NCI-H1048 (cell line): ENCODE measurements at places on chromosomes 1 and 21.

DNA sequence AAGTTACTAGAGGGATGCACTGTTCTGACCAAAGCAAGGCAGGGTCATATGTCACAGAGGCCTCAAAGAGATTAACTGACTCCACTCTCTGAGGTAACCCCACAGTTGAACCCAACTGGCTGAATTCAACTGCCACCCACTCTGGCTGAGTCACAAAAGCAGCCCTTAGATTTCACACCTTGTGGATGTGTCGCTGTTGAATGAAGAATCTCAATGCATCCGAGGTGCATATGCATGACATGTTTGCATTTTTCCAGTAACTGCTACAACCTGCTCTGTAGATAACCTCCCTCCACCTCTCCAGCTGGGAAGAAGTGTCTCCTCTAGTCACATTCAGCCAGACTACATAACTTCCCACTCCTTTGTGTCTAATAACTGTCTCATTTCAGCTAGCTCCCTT, 27.9 kb upstream of the KIF21B start:
- DNase-seq, result no peak

- peak; percentile 94 for DNase-seq
Measured at GRCh38 chr1:145891587-145892485, 6.2 kb upstream of the ANKRD35 start.

DNA sequence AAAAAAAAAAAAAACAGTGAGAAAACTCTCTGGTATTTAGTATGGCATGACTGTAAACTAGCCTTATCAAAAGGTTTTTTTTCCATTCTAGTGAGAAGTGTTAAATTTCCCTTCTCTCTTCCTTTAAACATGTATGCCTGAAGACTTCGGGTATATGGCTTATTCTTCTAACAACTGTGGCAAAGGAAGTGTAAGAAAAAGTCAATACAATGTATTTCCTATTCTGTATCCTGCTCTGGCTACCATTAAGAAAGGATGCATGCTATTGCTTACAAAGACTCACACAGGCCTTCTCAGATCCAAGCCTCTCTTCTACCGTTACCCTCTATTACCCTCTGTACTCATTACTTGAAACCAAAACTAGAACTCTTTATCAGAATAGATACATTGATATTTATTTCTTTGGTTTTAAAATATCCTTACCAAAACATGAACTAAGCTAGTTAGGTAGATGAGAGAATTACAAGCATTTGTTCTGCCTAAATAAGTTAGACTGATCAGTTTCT, 8.4 kb downstream of the CEPT1 start:
- no peak for DNase-seq

GRCh38 chr1:87176514-87176913, 152.2 kb upstream of the LMO4 start:
- DNase-seq, result no peak

DNA sequence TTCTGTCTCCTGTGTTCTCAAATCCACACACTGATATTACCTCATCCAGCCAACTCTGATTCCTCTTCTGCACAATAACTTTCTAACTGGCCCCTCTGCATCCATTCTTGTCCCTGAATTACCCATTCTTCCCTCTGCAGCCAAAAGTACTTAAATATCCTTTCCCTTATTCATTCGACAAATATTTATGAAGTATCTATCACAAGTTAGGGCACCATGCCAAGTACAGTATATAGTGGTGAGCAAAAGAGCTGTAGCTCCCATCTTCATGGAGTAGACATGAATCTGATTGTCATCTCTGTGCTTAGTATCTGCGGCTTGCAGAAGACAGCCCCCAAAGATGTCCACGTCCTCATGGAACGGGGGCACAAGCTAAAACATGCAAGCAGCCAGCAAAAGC, 316.8 kb downstream of the SETD4 start:
- no peak for DNase-seq

- DNase-seq, result no peak
Measured at GRCh38 chr21:46416551-46416950, 42.1 kb upstream of the DIP2A start.

- no peak for DNase-seq
Measured at GRCh38 chr21:37414292-37415253, 48.0 kb downstream of the DYRK1A start.

DNA sequence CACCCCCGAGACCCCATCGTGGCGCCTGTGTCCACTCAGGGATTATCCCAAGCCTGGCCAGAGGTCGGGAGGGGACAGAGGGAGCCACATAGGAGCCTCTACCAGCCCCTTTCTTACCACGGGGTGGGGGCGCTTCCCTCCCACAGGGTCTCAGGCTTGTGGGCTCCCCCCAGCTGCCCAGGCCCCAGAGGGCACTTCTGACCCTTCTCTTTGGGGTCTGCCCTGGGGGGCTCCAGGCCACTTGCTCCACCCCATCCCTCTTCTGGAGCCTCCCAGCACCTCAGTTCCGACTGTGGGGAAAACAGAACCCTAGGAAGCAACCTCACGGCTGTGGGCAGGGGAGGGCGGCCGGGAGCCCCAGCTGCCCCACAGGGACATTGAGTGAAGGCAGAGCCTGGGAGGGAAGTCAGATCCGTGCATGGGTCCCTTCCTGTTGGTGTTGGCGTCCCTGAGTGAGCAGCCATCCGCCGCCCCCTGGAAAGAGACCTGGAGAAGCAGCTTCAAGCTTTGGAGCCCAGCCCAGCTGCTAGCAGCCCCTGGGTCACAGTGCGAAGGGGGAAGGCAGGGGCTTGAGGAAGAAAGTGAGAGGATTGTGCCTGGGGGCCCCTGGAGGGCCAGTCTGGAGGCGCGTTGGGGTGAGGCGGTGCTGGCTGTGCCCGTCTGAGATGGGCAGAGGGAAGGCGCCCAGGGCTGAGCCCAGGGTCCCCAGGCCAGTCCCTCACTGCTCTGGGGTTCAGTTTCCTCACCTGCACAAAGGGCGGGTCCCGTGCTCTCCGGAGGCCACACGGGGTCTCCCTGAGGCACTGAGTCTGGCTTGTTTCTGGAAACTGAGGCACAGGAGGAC, 22.1 kb downstream of the RRP1 start:
- DNase-seq, result no peak

- no peak for DNase-seq
Measured at GRCh38 chr21:34812504-34813265, 143.9 kb downstream of the CLIC6 start.

DNA sequence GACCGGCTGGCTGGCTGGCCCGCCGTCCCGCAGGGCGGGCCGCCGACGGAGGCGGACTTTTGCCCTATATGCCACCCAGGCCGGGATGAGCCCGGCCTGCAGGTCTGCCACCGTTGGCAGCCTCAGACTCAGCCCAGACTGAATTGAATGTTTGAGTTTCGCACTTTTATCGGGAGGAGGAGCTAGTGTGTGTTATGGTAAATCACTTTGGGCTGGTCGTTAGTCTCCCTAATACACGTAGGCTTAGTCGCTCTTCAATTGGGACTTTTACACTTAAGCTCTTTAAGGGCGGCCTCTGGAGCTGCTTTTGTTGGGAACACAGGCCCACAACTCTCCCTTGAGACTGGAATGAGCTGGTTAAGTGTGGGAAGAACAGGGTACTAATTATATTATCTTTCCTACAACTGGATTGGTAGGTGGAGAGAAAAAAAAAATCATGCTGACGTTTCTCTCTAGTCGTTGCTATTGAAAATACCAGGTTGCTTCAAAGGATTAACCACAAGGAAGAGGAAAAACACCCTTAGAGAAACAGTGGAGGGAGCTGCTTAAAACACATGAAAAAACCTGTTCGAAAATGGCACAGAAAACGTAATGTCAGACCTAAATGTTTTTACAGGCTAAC, 1.4 kb upstream of the IRF2BP2 start:
- DNase-seq, result peak; percentile 77

DNA sequence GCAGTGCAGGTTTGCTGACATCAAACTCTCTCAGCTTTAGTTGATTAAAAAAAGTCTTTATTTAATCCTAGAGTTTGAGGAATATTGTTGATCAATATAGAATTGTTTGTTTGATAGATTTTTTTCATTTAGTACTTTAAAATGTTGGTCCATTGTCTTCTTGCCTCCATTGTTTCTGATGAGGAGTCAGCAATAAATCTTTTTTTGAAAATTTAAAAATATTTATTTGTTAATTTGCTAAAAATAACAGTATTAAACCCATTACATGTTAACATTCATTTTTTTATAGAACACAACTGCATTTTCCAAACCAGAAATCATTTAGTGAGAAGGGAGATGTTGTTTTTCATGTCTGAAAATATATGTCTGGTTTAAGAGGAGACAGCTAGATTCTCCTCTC, 173.8 kb upstream of the USP24 start:
- no peak for DNase-seq

- no peak for DNase-seq
Measured at GRCh38 chr1:212964102-212964501, 13.8 kb downstream of the VASH2 start.

GRCh38 chr1:46691997-46692790, 20.5 kb downstream of the TEX38 start:
- no peak for DNase-seq

DNA sequence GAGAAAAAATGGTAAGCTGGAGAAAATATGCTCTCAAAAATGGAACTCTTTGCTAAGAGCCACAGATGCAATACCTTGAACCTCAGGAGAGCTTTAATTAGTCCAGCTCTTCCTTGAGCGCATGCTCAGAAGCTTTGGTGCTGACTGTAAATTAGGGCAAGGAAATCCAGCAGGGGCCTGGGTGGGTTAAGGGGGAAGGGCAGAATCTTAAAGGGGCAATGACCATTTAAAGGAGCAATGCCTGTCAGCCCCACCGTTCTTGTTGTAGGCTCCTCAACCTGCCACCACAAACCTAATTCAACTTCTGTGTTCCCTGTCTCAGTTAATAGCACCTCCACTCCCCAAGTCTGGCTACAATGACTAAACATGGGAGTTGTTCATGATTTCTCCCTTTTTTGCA, 6.8 kb upstream of the SLC22A15 start:
- DNase-seq, result no peak

- DNase-seq, result no peak
Measured at GRCh38 chr1:59705466-59706302, 109.1 kb upstream of the HOOK1 start.

DNA sequence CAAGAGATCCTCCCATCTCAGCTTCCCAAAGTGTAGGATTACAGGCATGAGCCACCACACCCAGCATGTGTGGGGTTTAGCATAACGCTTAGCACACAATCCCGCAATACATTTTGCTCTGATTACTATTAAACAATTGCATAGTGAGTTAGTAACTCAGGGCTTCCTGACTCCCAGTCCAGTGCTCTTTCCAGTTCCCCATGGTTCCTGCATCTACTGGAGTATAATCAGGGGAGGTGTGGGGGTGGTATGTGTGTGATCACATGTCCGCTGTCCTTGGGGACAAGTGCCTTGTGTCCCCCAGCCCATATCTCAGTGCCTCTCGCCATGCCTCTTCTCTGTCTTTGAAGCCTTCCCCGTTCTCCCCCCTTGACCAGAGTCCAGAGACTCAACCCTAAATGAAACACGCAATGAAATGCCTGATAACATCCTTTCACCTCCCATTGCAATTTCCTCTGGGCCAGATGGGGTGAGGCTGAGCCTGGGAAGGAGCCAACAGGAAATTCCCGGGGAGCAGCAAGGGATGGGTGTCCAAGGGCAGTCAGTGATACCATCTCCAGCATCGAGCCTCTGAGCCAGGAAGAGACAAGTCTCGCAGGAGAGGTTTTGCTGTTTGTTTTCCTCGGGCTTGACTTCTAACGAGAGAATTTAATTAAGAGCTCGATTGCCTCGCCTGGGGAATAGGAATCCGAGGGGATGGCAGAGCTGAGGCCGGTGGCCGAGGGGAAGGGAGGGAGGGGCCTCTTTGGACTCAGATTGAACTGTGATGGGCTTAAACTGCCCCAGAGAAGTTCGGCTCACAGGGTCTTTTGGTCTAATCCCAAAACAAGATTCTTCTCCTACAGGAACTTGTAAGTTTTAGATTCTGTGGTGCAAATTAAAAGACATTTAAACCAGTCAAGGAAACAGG, 7.7 kb upstream of the HTR1D start:
- DNase-seq, result no peak

DNA sequence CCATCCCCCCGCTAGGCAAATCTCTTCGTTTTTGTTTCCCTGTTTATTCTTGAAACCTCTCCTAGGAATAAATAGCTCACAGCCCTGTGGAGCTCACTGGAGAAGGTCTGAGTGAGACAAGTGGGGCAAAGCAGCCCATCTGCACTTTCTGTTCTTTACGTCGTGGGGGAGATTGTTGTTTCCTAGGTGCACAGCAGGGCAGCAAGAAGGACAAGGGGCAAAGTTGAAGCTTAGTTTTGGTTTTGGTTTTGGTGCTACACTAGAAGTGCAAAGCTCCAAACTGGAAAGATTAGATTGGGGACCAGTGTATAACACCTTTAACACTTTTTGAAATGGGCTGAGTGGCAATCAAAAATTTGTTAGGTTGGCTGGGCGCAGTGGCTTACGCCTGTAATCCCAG, 76.6 kb downstream of the GPR88 start:
- DNase-seq, result no peak

GRCh38 chr21:16568661-16569060, 838.9 kb downstream of the USP25 start:
- no peak for DNase-seq

DNA sequence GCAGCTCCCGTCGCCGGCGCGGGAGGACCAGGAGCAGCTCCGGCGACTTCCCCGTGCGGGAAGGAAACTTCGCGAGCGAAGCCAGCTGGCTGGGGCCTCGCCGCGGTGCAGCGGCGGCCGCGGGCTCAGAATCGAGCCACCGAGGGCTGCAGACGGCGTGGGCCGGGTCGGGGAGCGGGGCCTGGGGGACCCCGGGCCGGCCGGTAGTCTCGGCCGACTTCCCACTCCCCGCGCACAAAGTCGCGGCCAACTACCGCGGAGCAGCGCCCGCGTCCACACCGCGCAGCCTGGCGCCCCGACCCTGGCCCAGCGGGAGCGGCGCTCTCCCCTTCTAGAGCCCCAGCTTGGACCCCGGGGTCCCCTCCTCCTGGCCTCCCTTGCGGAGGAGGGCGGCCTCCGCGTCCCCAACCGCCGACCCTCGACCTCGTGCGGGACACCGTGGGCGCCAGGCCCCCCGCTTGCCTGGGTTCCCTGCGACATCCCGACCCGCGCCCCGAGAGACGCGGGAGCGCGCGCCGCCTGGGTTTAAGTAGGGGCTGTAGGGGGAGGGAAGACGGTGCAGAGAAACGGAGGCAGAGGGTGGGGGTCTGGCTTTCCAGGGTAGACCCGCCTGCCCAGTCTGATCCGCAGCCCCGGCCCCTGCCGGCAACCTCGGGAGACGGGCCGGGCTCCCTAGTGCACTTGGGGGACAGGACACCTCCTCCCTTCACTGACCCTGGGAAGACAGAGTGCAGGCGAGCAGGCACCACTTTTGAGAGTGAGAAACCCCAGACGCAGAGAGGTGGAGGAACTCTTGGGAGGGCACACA, 4.7 kb downstream of the PRDM16 start:
- no peak for DNase-seq

- no peak for DNase-seq
Measured at GRCh38 chr1:239912471-239912870, 179.2 kb upstream of the FMN2 start.

DNA sequence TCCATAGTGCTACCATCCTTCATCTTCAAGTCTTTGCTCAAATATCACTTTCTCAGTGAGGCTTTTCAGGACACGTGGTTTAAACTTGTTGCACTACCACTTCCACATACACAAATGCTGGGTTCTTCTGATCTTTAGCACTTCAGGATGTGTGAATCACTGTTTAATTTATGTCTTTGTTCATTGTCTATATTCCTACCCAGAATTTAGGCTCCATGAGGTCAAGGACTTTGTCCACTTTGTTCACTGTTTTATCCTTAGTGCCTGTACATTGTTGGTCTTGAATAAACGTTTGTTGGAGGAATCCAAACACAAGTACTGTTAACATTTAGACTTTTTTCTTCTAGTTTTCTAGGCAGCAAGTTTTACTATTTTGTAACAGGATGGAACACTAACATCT, 42.6 kb upstream of the RALGPS2 start:
- DNase-seq, result no peak
